ENCODE measurements at places on chromosomes 6 and 20. TPM values are rescaled to one million over a fixed set of nuclear protein-coding genes. Genes with fewer than 3 reads are reported as not detected.

- no peak for DNase-seq
Observed at GRCh38 chr20:14441201-14441600, 103.8 kb upstream of the FLRT3 start.

- no peak for DNase-seq
Observed at GRCh38 chr6:24864343-24864742, 65.6 kb upstream of the ARMH2 start.

DNA sequence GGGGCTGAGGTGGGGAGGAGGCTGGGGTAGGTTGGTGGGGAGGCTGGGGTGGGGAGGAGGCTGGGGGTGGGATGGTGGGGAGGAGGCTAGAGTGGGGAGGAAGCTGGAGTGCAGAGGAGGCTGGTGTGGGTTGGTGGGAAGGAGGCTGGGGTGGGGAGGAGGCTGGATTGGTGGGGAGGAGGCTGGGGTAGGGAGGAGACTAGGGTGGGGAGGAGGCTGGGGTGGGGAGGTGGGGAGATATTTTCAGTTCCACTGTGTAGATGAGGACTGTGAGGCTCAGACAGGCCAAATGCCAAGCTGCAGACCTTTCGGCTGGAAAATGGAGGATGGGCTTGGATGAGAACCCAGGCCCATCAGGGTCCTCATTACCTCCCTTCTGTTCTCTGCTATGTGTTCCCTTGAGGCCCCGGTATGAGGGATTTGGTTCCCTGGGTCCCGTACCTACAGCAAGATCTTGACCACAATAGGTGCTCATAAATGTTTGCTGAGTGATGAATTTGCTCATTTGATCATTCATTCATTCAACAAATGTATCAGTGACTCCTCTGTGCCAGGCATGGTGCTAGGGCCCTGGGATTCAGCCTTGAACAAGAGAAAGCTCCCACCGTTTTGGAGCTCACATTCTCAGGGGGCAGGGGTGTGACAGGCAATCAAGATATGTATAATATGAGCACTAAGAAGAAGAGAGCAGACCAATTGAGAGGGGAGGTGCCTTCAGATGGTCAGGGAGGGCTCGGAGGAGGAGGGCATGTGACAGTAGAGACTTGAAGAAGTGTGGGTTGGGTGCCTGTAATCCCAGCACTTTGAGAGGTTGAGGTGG, 36.1 kb upstream of the NOL4L start:
- no peak for DNase-seq

- no peak for DNase-seq
Observed at GRCh38 chr20:10649797-10650160, 24.0 kb downstream of the JAG1 start.

The SIRPG gene
- not detected for total RNA-seq

The APCDD1L gene
- total RNA-seq = 0.91 TPM

The OPRM1 gene
- total RNA-seq = not detected
